ENCODE measurements at places on chromosomes 4 and X. TPM values are rescaled to one million over a fixed set of nuclear protein-coding genes. Genes with fewer than 3 reads are reported as not detected.

HMX1 gene
- total RNA-seq: 0.69 TPM

CEP44 gene
- 20.4 TPM for total RNA-seq

SLITRK2 gene
- 0.04 TPM for total RNA-seq

PALLD gene
- total RNA-seq: 30.2 TPM

PSAPL1 gene
- total RNA-seq: not detected

TRIM2 gene
- 64.3 TPM for total RNA-seq

DGKK gene
- total RNA-seq: 8.1 TPM

MAGEE1 gene
- total RNA-seq: 10.0 TPM

SHROOM2 gene
- total RNA-seq: 15.8 TPM

ADGRL3 gene
- total RNA-seq: 15.2 TPM

PTTG2 gene
- not detected for total RNA-seq

FAT4 gene
- total RNA-seq: 6.1 TPM

NLGN3 gene
- total RNA-seq: 15.3 TPM

BEX5 gene
- total RNA-seq: 22.4 TPM

CFP gene
- total RNA-seq: 2.2 TPM

CLDN22 gene
- total RNA-seq: not detected

TCEAL2 gene
- total RNA-seq: 12.3 TPM

CD38 gene
- 0.17 TPM for total RNA-seq

POLA1 gene
- total RNA-seq: 32.0 TPM

CTAG2 gene
- total RNA-seq: 0.87 TPM

IL3RA gene
- not detected for total RNA-seq
